ENCODE measurements at places on chromosomes 4 and X. TPM values are rescaled to one million over a fixed set of nuclear protein-coding genes. Genes with fewer than 3 reads are reported as not detected.

The IRF2 gene
- 13.2 TPM for total RNA-seq

- DNase-seq: no peak
- H3K27me3 ChIP-seq: no peaks in the 10 kb centered on the region
- no peak overlapping the region for H3K27ac ChIP-seq
These were observed 250.7 kb upstream of the PGRMC2 start for GRCh38 chr4:128538111-128538882.

GRCh38 chr4:54902976-54903375 lies 222.4 kb downstream of the KDR start:
- H3K36me3 ChIP-seq: peaks cover 3% of the 10 kb centered on the region
- no peaks in the 10 kb centered on the region for H3K27me3 ChIP-seq
- no peak overlapping the region for H3K4me3 ChIP-seq
- peaks cover 11% of the 10 kb centered on the region for H3K4me1 ChIP-seq
- H3K27ac ChIP-seq: no peak overlapping the region
- no peak for DNase-seq

DNA sequence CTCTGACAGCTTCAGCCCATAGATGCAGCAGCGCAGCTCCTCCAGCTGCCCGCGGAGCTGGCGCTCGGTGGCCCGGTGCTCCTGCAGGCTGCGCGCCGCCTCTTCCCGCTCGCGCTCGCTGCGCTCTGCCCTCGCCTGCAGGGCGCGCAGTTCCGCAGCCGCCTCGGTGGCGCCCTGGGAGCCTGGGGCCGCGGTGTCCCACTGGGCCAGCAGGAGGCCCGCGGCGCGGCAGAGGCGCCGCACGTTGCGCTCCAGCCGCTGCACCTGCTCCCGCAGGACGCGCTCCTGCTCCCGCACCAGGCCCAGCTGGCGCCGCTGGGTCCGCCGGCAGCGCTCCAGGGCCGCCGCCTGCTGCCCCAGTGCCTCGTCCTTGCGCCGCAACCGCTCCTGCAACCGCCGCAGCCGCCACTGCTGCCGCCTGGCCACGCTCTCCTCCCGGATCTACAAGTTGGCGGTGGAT lies 10.1 kb downstream of the C4orf50 start:
- no peaks in the 10 kb centered on the region for H3K4me1 ChIP-seq
- peaks cover 50% of the 10 kb centered on the region for H3K27me3 ChIP-seq
- H3K4me3 ChIP-seq: no peak overlapping the region
- H3K36me3 ChIP-seq: no peaks in the 10 kb centered on the region

GRCh38 chr4:82934441-82934840 lies 33.9 kb downstream of the THAP9 start:
- peaks cover 22% of the 10 kb centered on the region for H3K36me3 ChIP-seq
- no peak overlapping the region for H3K4me3 ChIP-seq
- H3K4me1 ChIP-seq: no peaks in the 10 kb centered on the region
- DNase-seq: no peak
- no peaks in the 10 kb centered on the region for H3K27me3 ChIP-seq
- H3K27ac ChIP-seq: no peak overlapping the region

The RPA4 gene
- total RNA-seq: 0.12 TPM
